ENCODE measurements at places on chromosomes 5 and 9. TPM values are rescaled to one million over a fixed set of nuclear protein-coding genes. Genes with fewer than 3 reads are reported as not detected.

GRCh38 chr9:104774831-104775573 is 11.1 kb downstream of the NIPSNAP3B start:
- DNase-seq, result no peak

DNA sequence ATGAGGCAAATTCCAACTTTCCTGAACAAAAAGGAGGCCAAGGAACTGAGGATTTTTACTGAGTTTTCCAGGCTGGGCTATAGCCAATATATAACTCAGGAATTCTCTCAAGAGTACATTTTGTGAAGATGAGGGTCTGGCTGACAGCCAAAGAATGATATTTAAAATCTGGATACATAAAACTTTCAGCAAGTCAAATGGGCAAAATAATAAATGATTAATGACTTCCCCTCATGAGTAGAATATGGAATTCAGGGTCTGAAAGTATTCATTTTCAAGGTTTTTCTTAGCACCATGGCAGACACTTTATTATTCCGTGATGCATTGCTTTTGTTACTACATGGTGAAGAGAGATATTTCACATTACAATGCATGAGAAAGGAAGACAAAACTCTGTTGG is 7.8 kb downstream of the FAM81B start:
- DNase-seq, result no peak

DNA sequence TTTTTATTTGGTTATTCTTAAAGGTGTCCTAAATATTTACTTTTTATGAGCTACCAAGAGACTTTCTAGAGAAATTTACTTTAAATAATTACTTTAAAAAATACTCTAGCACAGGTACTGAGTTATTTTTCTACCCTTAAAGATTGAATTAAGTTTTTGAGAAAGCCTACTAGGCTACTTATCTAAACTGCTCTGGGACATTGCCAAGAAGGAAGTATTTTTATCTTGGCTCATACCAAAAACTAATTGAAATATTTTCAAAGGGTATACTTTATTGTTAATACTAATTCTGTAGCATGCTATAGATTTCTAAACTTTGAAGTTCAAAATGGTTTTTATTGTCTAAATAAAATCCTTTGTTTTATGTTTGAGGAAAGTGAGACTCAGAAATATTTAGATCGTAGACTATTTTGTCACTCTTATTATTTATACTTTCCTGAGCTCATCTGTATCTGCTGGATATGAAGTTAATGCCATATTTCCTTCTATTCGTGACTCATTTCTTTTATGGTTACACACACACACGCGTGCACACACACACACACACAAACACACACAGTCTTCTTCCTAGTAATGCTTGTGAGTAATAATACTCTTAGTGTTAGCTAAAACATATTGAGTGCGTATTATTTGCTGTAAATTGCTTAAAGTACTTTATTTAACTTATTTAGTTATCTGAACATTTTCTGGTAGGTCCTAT is 89.5 kb downstream of the MAN2A1 start:
- DNase-seq, result no peak

DNA sequence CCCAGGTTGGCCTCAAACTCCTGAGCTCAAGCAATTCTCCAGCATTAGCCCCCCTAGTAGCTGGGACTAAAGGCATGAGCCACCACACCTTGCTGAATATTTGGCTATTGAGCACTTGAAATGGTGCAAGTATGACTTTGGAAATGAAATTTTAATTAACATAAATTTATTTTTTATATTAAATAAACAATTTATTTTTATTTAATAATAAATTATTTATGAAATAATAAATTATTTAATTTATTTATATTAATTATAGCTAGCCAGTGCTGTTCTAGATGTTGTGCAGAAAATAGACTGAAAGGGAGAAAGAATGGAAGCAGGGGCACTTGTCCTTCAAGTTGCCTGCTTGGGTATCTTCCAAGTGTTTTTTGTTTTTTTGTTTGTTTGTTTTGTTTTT is 40.0 kb upstream of the CTNNA1 start:
- no peak for DNase-seq

GRCh38 chr5:141646026-141646425 is 5.2 kb downstream of the FCHSD1 start:
- DNase-seq, result no peak

The CXCL14 gene
- total RNA-seq, result not detected

Measured in G401 (cell line).